ENCODE measurements at places on chromosomes 6 and 20.

DNA sequence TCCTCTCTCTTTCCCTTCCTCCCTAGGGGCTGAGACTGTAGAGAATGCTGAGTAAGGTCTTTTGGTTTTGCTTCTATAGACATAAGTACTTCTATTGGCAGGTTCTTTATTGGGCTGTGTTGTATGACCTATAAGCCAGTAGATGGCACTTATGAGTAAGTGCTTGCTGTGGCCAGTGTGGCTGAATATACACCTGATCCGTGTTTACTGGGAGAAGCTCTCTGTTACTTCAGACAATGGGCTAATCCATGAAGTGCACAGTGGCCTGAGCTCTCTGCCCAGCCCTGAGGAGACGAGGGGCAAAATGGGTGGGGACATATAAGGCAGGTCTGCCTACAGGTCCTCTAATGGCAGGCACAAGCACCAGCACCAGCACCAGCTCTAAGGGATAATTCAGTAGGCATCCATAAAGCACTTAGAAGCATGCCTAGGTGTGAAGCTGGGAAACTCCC, 610.3 kb downstream of the RNF144B start:
- DNase-seq = peak; percentile 12

GRCh38 chr6:19851241-19852089, 14.3 kb downstream of the ID4 start:
- peak; percentile 59 for DNase-seq

GRCh38 chr6:55438203-55438602, 110.9 kb downstream of the GFRAL start:
- no peak for DNase-seq

GRCh38 chr6:48098923-48099322, 12.1 kb downstream of the PTCHD4 start:
- no peak for DNase-seq

GRCh38 chr6:113944701-113945100, 26.2 kb downstream of the HDAC2 start:
- no peak for DNase-seq

DNA sequence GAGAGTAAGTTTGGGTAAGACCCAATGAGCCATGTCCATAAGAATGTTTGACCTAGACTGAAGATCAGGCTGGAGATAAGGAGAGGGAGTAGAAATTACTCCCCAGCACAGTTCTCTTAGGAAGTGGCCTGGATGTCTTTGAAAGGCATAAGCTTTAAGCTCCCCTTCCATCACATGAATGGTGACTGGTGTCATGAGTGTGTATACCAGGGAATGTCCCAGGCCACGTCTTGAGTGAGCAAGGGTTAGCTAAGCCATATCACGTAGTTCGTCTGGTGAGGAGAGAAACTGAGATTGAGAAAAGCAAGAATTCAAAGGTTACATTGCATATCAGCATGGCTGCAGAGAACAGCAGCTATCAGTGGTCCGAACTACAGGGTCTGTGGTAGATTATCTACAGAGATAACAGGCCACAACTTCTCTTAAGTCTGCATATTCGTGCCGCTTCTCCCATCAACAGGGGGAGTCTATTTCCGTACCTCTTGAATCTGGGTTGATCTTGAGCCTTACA, 60.1 kb upstream of the BMP2 start:
- no peak for DNase-seq

GRCh38 chr20:35301426-35301825, 9.2 kb upstream of the FAM83C start:
- no peak for DNase-seq

GRCh38 chr20:56665806-56666205, 36.7 kb downstream of the TFAP2C start:
- DNase-seq = no peak

DNA sequence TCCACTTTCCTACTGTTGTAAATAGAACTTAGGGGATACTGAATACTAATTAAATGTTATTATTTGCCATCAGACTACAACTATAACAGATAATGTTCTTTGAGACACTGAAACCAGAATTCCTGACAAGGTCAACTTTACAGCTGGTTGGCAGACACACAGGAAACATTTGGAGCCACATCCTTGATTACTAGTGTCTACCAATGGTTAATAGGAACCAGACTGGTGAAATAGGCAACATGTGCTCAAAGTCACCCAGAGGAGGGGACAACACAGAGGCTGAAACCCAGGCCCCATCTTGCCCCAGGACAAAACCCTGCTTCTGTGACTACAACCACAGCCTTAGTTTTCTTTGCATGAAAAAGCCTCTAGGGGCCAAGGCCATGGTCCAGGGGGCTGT, 47.8 kb upstream of the NT5E start:
- DNase-seq = no peak

- DNase-seq = no peak
Observed at GRCh38 chr6:84756877-84757276, 7.5 kb downstream of the TBX18 start.

DNA sequence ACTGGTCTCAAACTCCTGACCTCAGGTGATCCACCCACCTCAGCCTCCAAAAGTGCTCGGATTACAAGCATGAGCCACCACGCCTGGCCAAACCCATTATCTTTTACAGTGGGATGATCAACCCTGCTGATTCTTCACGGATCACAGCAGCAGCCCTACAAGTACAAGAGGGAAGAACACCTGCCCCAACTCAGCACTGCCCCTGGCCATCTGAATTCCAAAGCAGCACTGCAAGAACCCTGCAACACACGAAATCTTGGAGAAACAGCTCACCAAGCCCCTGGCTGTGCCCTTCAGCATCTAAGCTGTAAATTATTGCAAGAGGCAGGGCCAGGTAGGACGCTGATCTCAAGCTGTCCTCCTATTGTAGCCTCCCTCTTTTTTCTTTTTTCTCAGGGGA, 54.5 kb upstream of the MC3R start:
- no peak for DNase-seq

DNA sequence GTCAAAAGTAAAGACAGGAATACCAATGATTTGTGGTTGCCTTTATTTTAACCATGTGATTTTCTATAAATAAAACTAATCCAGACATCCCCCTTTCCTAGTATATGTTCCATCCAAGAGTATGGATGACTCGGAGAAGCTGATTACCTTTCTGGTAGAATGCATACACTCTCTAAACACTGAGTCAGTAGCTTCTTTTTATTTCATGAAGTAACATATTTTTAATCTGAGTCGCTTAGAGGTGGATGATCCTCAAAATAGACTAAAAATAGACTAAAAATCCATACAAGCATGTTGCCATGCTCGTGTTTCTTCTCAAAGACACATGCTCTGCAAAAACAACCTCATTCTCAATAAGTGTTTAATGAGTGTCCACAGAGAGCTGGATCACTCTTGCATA, 263.7 kb downstream of the COL12A1 start:
- no peak for DNase-seq

- DNase-seq = no peak
Observed at GRCh38 chr20:58765780-58766179, 73.2 kb downstream of the NPEPL1 start.

DNA sequence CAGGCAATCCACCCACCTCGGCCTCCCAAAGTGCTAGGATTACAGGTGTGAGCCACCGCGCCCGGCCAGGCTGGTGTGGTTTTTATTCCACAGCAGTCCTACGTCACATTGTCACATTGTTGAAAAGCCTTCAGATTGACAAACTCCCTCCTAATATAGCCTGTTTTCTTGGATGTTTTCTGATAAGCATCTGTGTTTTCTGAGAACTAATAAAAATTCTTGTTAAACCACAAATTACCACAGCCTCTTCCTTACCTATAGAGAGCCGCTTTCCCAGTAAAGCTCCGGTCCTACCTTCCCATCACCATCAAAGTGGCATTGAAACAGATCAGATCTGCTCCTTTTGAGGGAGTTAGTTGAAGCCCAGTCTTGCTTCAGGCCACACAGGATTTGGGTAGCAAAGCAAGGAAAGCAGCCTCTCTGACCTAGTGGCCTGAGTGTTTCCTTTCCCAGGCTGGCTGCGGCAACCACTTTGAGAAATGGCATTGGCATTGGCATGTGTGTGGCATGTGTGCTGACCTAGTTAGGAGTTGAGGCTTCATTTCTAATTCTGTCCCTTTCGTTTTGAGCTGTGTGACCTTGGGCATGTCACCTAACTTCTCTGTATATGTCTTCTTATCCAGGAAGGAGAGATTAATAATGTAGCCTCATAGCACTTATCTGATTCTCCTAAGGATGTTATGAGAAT, 1.7 kb upstream of the PKIG start:
- DNase-seq = no peak

DNA sequence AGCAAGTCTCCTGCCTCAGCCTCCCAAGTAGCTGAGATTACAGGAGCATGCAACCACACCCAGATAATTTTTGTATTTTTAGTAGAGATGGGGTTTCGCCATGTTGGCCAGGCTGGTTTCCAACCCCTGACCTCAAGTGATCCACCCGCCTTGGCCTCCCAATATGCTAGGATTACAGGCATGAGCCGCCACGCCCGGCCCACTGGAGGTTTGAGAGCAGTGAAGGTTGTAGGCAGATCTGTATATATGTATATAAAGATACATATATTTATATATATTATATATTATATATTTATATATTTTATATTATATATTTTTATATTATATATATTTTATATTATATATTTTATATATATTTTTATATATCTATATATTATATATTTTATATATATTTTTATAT, 38.2 kb upstream of the TTPAL start:
- DNase-seq = no peak

DNA sequence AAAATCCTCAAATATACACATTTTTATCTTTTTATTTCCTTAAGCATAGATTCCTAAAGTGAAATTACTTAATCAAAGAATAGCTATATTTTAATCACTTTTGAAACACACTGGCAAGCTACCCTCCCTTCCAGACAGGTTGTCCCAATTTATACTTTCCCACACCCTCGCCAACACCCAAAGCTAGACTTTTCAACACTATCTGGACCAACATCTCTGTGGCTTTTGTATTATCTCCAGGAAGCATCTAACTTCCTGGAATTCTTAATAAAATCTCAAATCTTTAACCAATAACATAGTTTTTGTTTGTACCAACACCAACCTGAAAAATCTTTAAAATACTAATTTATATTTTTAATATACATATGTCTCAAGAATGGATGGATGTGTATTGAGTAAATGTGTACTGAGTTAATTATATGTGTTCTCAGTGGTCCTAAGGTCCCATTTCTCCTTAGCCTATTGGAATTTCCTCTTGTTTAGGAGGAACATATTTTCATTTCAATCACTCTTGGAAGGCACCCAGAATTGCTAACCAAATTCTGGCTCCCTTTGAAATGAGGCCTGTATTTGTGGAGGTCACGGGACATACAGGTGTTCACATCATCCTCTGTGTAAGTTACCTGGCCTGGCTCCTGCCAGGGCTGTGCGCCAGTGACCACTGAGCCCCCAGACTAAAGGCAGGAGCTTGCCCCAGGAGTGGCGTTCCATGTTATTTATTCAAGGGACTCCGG, 17.4 kb upstream of the GFOD1 start:
- DNase-seq = no peak

- peak; percentile 69 for DNase-seq
Observed at GRCh38 chr6:135475292-135475886, 22.2 kb downstream of the AHI1 start.

- no peak for DNase-seq
Observed at GRCh38 chr6:139150920-139151319, 16.0 kb downstream of the HECA start.

- no peak for DNase-seq
Observed at GRCh38 chr6:56802584-56802983, 152.3 kb upstream of the BEND6 start.

- DNase-seq = no peak
Observed at GRCh38 chr6:13304580-13305260, 23.6 kb downstream of the TBC1D7 start.

GRCh38 chr6:129096651-129097290, 213.8 kb downstream of the LAMA2 start:
- DNase-seq = no peak

- no peak for DNase-seq
Observed at GRCh38 chr20:47117371-47117770, 222.7 kb downstream of the EYA2 start.

DNA sequence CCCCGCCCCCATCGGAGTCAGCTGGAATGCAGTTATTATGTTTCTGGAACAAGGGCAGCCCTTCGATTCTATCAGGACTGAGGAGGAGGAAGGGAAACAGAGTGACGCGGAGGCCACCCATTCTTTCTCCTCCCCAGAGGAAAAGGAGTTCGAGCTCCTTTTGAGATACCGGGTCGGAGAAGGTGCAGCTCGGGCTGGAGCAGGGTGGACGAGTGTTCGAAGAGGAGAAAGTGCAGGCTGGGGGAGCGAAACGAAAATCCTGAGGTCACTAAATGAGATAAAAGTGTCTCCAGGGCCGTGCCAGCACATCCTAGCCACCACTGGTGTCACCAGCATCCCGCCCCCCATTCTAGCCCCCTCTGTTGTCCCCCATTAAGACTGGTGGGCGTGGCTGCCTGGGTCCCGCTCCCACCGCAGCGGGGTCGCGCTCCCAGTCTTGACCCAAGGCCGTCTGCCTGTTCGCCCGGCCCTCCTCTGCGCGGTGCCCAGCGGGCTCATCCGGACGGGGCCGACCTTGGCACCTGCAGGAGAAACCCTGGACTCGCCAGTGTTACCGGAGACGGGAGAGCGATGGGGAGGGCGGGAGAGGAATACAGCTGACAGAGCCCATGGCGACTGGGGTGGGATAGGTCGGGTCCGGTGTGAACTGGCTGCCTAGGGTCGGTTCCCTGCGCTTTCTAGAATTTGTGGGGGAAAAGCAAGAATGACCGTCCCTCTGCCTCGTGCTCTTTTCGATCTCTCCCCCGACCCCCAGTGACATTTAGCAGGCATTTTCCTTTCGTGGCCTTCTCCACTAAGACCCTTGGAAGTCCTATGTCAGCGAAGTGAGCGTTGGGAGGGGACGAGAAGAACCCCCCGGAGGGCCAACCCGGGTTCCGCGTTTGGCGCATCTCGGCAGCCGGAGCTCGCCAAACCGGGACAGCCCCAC, 16.2 kb downstream of the FOXA2 start:
- no peak for DNase-seq

GRCh38 chr6:31621991-31622390, 1.5 kb downstream of the PRRC2A start:
- DNase-seq = no peak

DNA sequence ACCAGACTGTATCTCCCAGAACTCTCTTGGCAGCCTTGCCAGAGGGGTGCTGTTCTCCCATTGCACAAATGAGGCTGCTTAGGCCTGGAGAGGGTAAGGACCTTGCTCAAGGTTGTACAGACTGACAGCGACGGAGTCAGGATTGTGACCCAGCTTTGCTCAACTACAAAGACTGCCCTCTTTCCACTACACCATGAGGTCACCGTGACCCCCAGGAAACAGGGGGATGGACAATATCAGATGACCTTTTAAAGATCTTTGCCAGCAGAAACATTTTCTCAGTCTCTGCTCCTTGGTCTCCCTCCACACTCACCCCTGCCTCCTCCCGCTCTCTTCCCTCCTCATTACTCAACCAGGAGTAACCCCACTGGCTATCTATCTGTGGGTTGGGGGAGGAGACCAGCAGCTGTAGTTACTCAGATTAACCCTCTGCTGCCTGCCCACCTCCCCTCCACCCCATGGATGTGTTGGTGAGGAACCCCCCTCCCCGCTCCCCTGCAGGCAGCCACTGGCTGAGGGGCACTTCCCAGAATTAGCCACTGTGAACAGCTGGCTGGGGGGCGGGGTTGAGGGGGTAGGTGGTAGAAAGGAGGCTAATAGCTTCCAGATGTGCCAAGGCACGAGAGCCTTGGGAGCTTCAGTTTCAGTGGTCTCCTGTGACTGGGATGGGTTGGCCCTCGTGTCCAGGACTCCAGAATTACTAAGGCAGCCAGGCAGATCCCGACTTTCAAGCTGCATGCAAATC, 26.9 kb upstream of the MRPS18A start:
- peak; percentile 68 for DNase-seq

Measured in fibroblast of skin of left biceps (primary cell).